ENCODE measurements at places on chromosomes 11 and 22.

- DNase-seq = no peak
Observed at GRCh38 chr11:30488304-30488998, 97.7 kb downstream of the MPPED2 start.

DNA sequence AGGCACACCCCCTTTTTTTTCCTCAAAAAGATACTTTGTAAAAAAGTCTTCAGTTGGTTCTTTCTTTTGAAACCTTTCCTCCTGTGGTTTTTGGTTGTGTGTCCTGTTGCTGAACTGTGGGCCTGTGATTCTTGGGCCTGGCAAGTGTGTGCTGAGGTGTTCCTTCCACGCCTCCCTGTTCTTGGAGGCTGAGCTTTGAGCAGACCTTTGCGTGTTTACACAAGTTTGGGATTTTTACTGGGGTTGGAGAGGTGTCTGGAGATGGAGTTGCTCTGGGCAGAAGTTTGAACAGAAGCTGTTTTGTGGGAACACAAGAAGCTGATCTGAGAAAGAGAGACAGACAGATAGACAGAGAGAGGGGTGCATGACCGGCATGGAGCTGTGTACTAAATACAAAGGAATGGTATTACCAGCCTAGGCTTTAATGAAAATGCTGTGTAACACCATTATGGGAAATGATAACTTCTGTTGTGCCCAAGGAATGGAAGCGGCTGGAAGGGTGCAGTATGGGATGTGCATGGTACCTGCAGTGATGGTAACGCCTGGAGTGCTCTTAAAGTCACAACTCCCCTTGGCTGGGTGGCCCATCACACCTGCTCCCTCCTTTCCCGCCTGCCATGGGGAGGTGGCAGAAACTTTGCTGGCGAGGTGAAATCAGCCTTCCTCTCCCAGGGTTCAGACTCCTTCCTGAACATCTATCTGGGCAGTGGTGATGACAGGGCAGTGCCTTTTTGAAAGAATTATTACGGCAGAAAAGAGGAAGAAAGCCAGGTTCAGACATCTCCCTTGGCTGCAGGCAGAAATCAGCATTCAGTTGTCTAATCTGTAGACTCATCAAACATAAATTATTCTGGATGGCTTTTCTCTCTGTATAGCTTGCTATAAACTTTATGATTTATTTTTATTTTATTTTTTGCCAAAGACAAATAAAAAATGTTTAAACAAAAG lies 70.4 kb downstream of the LDLRAD3 start:
- DNase-seq = no peak

GRCh38 chr11:74347381-74347780 lies 35.9 kb upstream of the P4HA3 start:
- no peak for DNase-seq

DNA sequence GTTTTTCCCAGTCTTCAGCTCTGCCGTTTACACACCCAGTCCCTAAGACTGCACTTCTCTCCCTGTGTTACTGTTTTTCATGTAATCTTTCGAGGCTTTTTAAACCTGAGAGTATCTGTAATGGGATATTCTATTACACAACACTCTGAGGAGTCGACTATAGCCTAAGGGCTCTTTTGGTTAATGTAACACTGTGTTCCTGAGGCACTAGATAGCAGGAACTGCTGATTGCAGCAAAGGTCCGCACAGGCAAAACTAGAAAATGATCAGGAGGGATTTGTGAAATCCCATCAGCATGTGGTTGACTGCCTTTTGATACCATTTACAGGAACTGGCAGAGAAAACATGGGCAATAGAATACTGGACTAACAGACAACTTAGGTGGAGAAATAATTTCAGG lies 512.3 kb upstream of the RAG2 start:
- no peak for DNase-seq

- no peak for DNase-seq
Observed at GRCh38 chr11:7570938-7571521, 57.2 kb downstream of the PPFIBP2 start.

DNA sequence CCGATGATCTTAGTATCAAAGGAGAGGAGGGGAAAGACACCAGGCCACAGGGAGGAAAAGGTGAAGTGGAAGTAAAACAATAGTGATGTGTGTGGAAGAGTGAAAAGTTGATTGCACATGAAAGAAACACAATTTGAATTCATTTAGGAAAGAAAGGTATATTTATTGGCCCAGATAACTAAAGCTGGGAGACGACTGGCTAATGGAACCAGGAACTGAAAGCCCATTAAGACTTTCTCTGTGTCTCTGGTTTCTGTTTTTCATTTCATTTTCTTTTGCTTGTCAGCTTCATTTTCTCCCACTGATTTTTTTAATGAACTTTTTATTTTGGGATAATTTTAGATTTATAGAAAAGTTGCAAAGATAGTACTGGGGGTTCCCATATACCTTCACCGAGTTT lies 5.1 kb upstream of the DCHS1 start:
- DNase-seq = no peak

GRCh38 chr11:57511741-57512430 lies 3.6 kb downstream of the SLC43A1 start:
- no peak for DNase-seq

DNA sequence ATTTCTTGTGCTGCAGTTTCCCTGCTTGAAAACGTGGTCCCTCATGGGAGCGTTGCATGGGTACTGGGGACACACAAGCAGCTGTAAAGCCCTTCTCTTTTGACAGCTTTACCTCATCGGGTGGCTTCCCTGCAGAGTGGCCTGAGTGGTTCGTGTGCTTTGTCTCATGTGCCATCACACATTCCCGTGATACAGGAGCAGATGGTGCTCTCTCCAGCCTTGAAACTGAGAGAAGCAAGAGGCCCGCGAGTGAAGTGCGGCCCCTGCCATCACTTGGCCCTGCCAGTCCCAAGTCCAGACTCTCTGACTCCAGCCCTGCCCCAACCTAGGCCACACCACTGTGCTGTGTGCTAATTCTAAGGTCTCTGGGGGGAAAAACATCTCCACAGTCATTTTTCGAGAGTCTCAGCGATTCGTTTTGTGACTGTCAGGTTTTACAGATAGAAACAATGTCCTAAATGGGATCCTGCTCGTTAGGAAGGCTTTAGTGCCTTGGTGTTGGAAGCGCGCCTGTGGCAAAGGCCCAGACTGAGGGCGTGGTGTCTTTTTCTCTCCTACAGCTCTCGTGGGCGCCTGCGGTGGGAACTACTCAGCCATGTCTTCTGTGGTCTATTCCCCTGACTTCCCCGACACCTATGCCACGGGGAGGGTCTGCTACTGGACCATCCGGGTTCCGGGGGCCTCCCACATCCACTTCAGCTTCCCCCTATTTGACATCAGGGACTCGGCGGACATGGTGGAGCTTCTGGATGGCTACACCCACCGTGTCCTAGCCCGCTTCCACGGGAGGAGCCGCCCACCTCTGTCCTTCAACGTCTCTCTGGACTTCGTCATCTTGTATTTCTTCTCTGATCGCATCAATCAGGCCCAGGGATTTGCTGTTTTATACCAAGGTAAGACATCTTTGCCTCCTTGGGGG lies 64.2 kb downstream of the KREMEN1 start:
- no peak for DNase-seq

DNA sequence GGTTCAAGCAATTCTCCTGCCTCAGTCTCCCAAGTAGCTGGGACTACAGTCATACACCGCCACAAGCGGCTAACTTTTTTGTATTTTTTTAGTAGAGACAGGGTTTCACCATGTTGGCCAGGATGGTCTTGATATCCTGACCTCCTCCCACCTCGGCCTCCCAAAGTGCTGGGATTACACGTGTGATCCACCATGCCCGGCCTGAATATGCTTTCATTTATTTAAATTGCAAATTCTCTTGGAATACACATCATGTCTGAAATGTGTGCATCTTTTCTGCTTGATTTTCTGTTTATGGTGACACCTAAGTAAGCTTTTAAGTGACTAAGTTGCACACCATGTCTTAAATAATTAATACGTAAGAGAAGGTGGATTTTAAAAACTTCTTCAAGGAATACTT lies 31.7 kb downstream of the IZUMO1R start:
- DNase-seq = no peak

DNA sequence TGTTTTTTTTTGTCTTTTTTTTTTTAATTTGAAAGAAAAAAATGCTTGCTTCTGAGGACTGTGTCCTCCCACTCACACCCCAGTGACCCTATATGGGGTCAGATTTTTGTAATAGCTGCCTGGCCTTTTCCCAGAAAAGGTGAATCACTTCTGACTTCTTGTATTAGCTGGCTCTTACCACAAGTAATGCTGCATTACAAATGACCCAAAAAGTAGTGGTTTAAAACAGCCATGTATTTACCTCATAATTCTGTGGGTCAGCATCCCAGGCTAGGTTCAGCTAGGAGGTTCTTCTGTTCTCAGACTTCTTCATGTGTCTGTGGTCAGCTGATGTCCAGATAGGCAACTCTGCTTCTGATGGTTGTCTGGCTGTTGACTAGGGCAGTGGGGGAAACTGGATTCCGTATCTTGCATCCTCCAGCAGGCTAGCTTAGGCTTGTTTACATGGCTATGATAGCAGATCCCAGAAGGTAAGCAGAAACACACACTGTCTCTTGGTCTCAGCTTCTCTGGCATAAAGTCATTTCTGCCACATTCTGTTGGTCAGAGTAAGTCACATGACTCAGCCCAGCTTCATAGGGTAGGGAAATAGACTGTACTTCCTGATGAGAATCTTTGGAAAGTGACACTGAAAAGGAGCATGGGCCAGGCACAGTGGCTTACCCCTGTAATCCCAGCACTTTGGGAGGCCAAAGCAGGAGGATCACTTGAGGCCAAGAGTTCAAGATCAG lies 19.5 kb downstream of the LHFPL7 start:
- DNase-seq = no peak

GRCh38 chr11:29641201-29641600 lies 375.6 kb downstream of the KCNA4 start:
- DNase-seq = no peak

GRCh38 chr11:530960-531831 lies 4.2 kb downstream of the HRAS start:
- DNase-seq = no peak

GRCh38 chr11:4066910-4067309 lies 27.7 kb upstream of the RRM1 start:
- no peak for DNase-seq

DNA sequence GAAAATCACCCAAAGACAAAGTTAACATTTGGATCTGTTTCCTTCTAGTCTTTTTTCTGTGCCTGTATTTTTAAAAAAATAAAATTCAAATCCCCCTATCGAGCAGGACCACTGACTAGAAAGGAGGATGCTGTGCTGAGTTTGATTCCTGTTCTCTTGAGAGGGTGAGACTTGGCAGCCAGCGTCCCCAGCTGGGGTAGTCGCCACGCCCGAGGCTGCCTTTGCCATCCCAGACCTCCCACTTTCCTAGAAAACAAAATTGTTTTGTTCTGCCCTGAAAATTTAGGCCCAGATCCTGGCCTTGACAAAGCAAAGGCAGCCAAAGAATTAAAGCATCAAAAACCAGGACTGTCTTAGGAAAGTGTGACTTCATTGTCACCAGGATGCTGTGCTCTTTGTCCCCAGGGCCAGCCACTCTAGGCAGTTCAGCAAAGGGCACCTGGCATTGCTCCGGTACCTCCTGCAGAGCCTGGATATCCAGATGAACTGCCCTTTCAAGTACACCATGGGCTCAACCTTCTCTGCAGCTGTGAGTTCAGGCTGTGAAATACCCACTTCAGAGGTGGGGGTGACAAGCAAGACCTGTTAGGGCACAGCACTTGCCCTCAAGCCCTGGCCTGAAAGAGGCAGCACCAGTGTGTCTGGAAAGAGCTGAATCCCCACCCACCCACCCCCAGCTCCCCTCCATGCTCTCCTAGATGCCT lies 44.6 kb downstream of the KCNQ1OT1 start:
- no peak for DNase-seq

DNA sequence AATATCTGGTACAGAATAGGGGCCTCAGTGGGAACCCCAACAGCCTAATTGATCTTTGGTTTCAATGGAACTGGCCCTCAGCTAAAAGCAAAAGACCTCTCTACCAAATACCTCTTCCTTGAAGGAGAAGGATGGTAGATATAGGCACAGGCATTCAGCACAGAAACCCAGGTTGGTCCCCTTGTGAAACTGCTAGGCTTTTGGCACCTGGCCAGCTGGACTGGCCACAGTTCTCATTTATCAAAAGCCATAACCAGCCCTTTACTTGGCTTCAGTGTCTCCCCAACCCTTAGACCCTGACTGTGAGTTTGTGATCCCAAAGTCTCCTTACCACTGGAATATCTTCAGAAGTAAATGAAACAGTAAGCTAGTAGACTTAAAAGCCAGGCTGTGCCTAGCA lies 152.9 kb downstream of the TENM4 start:
- no peak for DNase-seq

DNA sequence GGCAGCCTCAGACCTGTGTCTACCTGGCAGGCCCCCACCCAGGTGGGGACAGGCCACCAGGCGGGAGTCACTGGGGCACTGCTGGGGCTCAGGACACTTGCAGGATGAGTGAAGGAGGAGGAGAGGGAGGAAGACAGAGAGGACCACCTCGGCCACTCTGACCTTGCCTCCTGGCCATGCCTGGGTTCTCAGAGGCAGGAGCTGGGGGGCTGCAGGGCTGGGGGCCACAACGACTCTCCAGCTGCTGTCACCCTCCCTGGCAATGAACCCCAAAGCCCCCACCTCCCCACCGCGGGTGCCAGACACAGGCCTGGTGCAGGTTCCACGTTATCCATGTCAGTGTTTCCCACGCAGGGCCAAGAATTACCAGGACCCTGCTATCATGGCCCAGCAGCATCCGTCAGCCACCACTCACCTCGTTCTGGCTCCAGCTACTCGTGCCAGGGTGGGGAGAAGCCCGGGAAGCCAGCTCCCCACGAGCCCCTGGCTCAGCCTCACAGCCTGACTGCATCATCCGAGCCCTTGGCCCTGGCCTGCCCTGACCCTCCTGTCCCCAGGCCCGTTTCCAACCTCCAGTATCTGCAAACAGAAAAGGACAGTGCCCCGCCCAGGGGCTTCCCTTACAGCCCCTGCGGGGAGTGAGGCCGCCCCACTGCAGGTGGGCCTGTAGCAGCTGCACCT lies 62.4 kb downstream of the BRD1 start:
- DNase-seq = no peak

DNA sequence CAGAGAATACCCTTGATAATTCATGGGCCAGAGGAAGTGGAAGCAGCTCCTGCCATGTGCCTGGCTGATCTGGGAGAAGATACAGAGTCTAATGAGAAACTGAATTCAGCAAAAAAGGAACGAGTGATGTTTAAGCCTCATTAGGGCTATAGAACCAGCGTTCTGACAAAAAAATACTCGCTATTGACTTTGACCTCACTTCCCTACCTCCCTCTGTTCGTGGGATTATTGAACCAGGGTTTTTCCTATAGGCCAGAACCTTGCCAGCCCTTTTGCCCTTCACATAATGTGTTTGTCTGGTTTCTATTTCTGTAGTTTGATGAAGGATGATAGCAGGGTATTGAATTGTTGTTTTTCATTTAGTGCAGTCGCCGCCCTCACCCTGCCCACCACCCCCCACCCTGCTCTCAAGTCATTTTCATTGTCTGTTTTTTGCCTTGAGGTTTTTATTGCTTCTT lies 7.6 kb upstream of the RBFOX2 start:
- no peak for DNase-seq

- DNase-seq = no peak
Observed at GRCh38 chr11:8715501-8715900, 32.9 kb downstream of the RPL27A start.

DNA sequence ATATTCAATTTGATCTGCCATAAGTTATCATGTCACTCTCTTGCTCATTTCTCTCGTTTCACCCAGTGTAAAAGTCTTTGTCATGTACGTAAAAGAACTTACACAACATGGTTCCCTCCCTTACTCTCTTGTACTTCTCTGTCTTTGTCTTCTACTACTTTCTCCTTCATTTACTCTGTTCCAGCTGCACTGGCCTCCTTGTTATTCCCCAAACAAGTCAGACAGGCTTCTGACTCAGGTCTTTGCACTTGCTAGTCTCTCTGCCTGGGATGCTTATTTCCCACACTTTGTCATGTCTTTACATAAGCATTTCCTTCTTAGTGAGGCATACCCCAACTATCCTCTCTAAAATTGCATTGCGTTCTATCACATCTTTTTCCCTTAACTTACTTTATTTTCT lies 117.3 kb downstream of the CYP2R1 start:
- no peak for DNase-seq
